Activated naive CD8-positive, alpha-beta T cell treated with anti-CD3 and anti-CD28 coated beads for 36 hours (primary cell): ENCODE measurements at places on chromosomes 2 and 18.

DNA sequence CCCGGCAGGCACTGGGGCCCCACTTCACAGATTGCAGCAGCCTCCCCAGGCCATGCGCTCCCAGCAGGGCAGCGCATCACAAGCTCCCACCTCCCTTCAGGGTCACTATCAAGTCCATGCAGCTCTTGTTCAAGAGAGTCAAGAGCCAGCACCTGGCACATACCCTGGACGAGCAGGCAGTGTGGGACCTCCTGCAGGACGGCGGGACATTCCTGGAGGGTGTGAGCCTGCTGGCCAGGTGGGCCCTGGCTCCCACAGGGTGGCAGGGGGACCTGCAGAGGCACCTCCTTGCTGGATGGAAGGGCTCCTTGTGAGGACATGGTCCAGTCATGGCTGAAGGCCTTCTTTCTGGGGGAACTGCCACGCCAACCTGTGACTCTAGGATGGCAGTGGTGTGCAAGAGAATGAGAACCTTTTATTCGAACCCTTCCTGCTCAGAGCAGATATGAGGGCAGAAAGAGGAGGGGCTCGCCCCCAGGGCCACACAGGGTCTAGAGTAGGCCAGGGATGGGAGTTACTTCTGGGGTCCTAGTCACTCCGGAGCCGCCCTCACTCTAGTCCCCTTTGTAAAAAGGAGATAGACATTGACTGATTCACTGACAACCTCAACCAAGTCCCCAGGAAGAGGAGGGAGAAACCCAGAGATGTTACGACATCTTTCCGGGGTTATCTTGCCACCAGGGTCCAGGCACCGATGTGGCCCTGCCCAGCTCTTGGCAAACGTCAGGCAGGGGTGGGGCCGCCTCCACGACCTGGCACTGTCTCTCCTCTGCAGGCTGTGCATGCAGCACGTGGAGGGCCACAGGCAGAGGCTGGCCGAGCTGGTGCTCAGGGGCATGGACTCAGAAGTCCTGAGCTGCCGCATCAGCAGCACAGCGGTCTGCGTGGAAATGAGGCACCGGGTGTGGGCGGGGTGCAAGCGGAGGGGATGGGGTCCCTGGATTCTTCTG is 31.3 kb downstream of the HJURP start:
- DNase-seq, result no peak

GRCh38 chr2:216715402-216715974 is 20.1 kb upstream of the IGFBP5 start:
- DNase-seq, result no peak

DNA sequence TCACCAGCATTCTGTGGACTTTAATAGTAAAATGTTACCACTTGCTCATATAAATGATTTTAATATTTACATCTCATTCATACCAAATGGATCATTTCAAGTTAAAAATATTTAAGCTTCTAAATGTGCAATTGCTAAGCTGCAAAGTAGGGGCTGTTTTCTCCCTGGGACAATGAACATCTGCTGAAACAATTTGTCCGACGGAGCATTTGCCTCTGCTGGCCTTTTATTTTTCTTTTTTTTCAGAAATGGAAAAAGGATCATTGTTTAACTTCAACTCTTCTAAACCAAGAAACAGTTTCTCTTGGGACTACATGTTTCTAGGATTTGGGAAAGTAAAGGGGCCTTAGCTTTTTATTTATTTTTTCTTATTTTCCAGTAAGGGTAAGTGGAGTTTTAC is 43.8 kb upstream of the ITPRID2 start:
- DNase-seq, result no peak

- peak; percentile 61 for DNase-seq
These were observed 50.0 kb upstream of the TTC39C start for GRCh38 chr18:23964282-23965238.

DNA sequence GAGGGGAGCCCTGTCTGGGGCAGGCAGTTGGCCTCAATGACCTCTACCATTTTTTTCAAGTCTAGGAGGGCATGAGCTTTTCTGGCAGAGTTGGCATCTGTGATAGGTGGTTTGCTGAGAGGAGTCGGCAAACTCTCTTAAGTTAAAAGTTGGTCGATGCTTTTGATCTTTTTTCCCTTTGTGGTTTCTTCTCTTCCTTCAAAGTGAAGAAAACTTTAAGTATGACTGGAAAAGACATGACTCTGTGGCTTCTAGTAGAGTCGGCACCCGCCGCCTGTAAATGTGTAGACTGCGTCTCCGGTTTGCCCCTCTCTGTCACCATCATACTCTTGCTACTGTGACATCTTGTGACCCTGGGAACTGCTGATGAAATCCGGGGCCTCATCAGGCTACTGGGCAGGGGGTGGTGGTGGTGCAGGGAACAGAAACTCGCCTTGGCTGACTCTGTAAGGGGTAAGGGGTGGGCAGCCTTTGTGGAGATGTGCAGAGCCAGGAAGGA is 21.1 kb downstream of the INPP5D start:
- DNase-seq, result peak; percentile 70

DNA sequence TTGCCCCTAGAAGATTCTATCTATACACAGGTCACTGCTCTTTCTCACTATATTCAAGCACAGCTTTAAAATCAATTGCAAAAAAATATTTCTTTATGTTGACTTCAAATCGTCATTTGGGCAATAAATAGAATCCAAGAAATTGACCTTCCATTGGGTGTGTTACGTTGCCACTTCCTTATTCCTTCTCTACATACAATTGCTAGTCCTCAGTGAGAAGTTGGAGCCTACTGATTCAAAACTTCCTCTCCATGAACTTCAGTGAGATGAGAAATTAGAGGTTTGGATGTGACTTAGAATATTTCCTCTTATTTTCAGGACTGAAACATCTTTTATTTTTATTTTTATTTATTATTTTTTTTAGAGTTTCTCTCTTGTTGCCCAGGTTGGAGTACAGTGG is 40.3 kb downstream of the PMAIP1 start:
- DNase-seq, result no peak

DNA sequence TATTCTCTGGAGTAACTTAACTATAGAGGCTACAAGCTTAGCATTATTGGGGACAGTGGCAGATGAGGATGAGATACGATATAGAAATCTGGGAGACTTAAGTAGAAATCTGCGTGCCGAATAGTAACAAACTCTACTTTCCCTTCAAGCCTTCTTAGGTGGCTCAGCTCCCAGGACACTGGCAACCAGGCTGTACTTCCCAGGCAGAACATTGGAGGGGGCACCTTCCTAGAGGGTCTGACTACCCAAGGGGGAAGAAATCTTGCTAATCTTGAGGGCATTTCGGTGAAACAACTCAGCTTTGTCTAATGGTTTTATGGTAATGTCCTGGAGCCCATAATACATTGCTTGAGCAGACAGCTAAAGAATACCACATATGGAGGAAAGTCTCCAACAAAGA is 126.2 kb upstream of the DTNA start:
- DNase-seq, result no peak

- no peak for DNase-seq
These were observed 53.1 kb downstream of the SP110 start for GRCh38 chr2:230166557-230167170.

DNA sequence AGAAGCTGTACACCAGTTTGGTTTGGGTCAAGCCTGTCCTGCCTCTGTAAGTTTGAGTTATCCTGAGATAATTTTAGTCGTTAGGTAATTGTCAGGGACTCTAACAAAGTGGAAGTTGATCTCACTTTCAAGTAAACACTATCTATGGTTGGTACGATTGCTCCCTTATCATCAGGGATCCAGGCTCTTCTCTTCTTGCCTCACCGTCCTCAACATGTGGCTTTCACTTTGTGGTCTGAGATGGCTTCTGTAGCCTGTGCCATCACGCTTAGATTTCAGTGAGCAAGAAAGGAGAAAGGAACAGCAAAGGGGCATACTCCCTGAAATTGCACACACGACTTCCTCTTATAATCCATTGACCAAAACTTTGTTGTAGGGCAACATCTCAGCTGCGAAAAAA is 115.6 kb downstream of the CTAGE1 start:
- DNase-seq, result no peak

- peak; percentile 62 for DNase-seq
These were observed 882 bp downstream of the ZBTB14 start for GRCh38 chr18:5294457-5295230.

GRCh38 chr2:123953846-123954245 is 71.2 kb upstream of the CNTNAP5 start:
- DNase-seq, result no peak

DNA sequence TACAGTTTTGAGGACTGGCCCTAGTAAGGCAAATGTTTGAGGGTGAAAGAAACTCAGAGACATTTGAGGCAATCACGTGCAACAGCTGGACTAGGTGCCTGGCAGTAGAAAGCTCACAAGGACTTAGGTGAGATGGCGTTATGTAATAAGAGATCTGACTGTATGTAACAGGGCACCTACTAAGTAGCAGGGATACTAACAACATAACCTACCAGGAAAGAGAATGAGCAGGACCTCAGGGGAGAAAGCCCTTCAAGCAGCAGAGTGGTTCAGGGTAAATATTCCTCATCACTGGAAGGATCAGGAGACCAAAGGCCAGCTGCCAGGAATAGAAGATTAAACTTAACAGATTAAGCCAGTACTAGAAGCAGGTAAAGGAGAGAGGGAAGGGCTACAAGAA is 53.4 kb downstream of the ARHGAP15 start:
- DNase-seq, result no peak

DNA sequence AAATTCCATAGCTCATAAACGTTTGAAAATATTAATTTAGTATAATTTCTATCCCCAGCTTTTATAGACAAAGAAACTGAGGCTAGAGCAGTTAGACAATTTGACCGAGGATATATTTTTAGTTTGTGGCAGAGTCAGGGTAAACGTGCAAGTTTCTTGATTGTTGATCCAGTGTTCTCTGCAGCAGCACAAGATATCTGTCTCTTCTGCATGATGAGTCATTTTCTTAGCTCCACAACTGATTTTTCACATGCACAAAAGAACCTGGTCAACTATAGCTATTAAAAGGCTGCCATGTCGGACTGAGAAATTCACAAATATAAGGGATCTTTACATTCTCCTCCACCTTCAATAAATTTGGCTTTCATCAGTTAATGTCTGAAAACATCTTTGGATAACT is 143.4 kb upstream of the CYP26B1 start:
- DNase-seq, result no peak

DNA sequence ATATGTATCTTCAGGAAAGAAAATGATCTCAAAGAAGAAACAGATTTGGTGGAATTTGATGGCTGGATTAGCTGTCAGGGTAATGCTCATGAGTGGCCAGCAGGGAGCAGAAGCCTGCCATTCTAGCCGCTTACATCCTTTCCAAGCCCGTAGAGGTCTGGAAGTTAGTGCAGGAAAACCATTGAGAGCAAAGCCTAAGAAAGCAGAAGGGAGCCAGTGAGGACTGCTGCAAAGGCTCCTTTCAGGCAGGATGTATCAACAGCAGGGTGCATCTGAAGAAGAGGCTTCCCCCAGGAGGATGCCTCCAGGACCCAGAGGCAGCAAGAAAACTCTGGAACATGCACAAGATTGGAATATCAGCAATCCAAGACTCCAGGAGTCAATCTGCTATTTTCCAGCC is 22.9 kb upstream of the LBH start:
- peak; percentile 22 for DNase-seq

DNA sequence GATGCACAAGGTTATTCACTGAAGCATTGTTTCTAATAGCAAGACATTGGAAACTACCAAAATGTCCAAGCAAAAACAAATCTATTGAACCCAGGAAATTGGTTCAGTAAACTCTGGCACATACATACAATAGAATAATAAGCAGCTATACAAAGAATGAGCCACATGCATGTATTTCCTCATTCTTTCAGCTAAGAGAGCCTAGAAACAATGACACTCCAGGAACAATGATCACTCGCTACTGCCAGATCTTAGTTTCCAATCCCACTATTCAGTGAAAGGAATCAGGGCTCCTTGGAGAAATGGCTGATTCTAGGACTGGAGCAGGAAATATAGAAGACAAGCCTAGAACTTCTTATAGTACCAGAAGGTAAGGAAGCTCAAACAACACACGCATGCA is 221.9 kb upstream of the AGAP1 start:
- DNase-seq, result no peak

DNA sequence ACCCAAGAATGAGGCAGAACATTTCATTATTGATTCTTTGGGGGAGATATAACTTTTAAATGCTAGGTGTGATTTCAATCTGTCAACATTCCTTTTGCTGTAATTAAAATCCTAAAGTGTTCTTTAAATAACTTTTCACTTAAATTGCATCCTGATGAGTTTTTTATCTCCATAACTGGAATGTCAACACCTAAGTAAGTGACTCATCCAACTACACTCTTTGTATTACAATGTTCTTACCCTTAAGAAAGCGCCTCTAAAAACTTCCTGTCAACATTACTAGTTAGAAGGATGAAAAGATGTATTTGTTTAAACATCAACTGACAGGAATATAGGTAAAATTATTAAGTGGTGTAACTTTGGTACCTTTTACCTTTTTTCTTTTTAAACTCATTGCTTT is 1657.0 kb downstream of the LRP1B start:
- DNase-seq, result no peak

GRCh38 chr2:6863792-6864191 is 1.9 kb downstream of the CMPK2 start:
- DNase-seq, result no peak

GRCh38 chr2:178650554-178650953 is 156.7 kb downstream of the TTN start:
- DNase-seq, result no peak

GRCh38 chr18:7479756-7480155 is 87.4 kb upstream of the PTPRM start:
- DNase-seq, result no peak

DNA sequence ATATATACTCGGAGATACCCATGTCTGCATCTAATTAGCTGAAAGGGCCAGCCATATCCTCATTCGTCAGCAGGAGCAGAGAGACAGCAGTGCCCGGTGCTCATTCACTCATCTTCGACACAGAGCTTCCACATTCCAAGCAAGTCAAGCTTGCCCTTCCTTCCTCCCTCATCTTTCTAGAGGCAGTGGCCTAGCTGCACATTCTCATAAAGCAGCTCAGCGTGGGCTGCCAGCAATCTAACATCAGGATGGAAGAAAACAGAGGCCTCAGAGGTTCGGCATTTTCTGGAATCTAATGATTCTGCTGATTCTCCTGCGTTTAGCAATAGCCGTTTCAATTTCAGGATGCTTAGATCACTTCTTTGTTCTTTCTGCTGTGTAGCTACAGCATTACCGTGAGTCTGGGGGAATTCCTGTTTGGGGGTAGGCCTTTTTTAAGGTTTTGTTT is 68.8 kb downstream of the CLHC1 start:
- no peak for DNase-seq

- no peak for DNase-seq
These were observed 32.5 kb downstream of the R3HDM1 start for GRCh38 chr2:135563793-135564192.

DNA sequence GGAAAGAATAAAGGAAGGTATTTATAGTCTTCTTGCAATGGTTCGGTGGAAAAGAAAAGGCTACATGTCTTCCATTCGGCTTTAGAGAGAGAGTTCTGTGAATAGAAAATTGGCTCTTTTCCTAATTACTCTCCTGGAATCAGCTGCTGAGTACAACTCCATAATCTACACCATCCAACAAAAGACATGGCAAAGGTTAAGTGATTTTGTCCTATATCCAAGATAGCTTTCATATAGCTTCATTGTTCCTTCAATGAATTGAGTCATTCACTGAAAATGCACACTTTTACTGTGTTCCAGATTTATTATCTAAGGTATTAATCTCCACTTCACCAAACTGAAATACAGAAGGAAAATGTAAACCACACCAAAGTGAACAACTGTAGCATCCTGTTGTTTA is 514.5 kb downstream of the LRRTM4 start:
- DNase-seq, result no peak

- no peak for DNase-seq
These were observed 87.1 kb downstream of the GFPT1 start for GRCh38 chr2:69299772-69300516.
